NCI-H1048 (cell line): ENCODE measurements at places on chromosomes 12 and 14.

DNA sequence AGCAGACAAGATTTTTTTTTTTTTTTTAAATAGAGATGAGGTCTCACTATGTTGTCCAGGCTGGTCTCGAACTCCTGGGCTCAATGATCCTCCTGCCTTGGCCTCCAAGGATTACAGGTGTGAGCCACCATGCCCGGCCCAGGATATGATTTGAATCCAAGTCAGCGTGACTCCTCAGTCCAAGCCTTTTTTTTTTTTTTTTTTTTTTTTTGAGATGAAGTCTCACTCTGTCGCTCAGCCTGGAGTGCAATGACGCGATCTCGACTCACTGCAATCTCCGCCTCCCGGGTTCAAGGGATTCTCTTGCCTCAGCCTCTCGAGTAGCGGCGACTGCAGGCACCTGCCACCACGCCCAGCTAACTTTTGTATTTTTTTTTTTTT is 6.9 kb downstream of the CABP1 start:
- no peak for DNase-seq

DNA sequence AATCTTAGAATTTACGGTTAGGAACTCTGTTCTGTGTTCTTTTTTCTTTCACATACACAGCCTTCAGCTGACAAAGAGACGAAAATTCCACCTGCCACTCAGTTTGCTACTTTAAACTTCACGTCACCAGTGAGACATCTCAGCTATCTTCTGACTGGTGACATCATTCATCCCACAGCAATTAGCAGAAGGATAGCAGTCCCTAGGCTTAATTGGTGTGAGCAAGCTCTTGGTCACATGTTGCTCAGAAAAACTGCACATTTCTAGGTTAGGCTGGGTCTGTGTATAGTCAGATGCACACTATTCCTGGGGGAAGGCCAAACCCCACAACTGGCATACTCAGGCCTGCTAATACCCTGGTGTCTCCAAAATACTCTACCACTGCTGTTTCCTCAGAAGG is 23.9 kb downstream of the SLC7A7 start:
- DNase-seq, result no peak

DNA sequence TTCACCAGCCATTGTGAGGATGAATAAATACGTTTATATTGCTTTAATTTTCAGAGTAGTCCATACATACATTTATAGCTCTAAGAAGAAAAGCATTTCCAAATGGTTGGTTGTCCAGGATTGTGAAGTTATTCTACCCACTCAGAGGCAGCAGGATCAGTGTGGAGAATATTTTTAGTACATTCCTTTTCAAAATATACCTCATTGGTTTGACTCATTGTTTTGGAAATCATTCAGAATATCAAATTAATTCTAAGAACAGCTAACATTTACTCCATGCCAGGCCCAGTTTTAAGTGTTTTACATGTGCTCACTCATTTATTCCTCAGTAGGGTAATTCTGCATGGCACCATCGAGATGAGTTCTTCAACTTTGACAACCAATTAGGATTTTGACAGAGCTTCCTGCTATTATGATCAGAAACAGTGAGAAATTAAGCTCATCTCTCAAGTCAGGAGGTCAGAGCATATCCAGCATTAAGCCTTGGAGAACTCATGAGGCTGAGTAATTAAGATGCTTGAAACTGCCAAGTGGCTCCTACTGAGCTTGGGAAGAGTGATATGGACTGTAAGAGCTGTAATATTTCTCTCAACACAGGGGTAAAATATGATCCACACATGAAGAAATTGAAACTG is 153.3 kb upstream of the CLEC14A start:
- DNase-seq, result no peak

DNA sequence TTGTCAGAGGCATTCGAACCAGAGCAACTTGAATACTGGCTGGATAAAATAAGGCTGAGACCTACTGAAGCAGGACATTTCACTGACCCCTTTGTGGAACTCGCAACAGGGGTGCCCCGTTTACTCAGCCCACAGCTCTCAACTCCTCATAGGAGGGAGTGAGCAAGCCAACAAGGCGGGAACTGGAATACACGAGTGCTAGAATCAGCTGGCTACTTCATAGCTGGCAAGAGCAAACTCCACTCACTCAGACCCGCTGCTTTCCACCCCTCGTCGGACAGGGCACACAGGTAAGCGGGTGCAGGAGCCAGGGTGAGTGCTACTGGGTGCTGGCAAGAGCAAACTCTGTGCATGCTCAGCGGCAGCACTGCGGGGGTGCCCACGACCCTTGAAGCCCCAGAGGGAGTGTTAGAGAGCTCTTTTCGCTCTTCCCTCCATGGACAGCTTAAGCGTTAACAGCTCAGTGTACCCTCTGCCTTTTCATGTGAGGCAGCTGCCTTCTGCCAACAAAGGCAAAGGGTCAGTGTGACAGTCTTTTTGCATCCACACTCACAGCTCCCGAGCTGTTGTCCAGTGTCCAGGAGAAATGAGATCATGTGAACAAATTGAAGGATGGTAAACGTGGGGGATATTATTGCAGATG is 15.7 kb downstream of the CAPZA3 start:
- DNase-seq, result no peak

GRCh38 chr14:58805605-58806409 is 168.0 kb downstream of the DACT1 start:
- DNase-seq, result no peak

GRCh38 chr14:73338551-73338950 is 101.2 kb downstream of the PAPLN start:
- no peak for DNase-seq

GRCh38 chr12:112664569-112664968 is 127.0 kb upstream of the RPH3A start:
- DNase-seq, result no peak

DNA sequence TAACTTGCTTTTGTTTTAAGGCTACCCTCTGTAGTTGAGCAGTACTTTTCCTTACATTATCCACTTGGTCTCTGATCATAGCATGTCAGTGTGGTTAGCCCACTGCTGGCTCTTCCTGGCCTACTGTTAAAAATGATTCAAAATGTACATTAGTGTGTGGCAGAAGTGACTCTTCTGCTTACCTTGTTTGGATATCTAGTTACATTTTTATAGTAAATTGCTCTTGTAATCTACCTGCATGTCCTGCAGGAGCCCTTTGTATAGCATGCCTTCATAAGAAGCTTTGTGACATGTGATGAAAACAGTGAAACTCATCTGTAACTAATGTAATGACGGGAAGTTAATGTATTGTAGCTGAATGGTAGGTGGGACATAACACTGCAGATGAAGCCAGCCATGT is 8.1 kb downstream of the SPATS2 start:
- DNase-seq, result no peak

GRCh38 chr14:20697273-20698017 is 8.9 kb downstream of the ANG start:
- DNase-seq, result no peak

- DNase-seq, result no peak
Measured at GRCh38 chr12:130591736-130592135, 124.4 kb downstream of the RIMBP2 start.

DNA sequence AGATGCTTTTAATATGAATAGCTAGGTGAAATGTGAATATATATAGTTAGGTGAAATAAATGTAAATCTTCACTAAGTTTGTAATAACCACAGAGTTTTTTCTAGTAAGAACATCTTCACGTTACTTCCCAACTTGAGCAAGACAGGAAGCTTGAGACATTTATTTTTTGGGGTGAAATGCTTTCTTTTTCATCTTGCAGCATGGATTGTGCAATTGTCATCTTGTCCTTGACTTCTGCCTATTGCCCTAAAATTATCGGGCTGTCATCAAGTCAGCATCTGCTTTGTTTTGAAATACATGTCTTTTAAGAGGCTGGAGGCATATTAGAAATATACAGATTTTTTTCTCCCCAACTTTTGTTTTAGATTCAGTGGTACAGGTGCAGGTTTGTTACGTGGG is 433.9 kb downstream of the PCNX1 start:
- no peak for DNase-seq

DNA sequence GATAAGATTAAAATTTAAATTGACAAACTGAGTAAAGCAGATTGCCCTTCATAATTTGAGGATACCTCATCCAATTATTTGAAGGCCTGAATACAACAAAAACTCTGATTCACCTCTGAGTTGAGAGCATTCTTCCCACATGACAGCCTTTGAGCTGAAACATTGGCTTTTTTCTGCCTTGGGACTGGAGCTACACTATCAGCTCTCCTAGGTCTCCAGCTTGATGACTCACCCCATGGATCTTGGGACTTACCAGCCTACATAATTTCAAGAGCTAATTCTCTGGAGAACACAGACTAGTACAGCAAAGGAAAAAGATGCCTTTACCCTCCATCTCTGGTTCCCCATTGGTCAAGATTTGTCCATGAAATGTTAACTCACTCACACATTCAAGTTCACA is 555.1 kb downstream of the FOXG1 start:
- DNase-seq, result no peak

- no peak for DNase-seq
Measured at GRCh38 chr12:6927379-6928021, at the start of gene ATN1. Gene ATN1, plus strand, starts transcription at chr12:6927959. Its CDS starts 6,043 bp downstream, at chr12:6934002.

GRCh38 chr12:90484094-90484493 is 470.9 kb downstream of the CCER1 start:
- DNase-seq, result no peak

DNA sequence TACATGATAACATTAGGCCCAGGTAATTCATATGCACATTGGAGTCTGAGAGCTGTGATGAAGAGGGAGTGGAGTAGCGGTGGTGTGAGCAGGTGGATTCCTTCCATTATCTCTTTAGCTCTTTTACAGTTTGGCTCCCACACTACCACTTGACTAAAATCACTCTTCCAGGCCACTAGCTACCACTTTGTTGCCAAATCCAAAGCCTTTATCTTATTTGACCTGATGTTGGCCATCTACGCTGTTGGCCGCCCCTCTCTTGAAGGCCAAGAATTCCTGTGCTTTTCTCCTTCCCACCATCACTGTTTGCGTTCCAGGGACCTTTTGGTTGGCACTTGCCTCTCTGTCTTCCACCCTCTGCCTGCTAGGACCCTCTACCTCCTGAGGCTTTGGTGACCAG is 4.0 kb upstream of the MAX start:
- DNase-seq, result no peak

GRCh38 chr12:18261906-18262305 is 588 bp downstream of the PIK3C2G start:
- DNase-seq, result no peak

- no peak for DNase-seq
Measured at GRCh38 chr12:14450479-14450878, 85.0 kb downstream of the ATF7IP start.

DNA sequence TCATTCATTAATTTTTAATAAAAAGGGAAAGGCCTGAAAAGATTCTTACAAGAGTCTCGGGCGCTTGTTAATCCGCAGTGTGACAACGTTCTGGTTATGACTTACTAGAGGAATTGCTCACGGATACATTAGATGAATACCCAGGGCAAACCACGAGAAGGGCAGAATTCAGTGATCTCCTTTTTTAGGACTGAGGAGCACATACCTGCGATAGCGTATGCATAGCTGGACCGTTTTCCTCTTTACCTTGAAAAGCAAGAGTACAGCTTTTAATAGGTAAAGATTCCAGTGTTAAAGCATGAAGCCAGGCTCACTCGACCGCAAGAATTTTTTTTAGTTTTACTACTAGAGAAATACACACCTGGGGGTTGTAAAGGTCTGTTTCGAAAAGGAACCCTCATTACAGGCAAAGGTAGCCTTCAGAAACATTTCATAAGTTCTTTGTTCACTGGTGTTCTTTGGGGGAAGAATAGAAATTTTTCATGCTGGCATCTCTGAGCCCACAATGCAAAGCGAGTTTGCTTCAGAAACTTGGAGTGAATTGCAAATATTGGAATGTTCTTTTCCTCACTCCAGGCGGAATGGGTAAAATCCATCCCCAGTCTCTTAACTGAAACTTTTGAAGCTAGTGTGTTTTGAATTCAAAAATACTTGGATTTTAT is 953 bp downstream of the MAPK1IP1L start:
- no peak for DNase-seq

GRCh38 chr14:23174296-23175184 is 8.9 kb downstream of the SLC7A8 start:
- no peak for DNase-seq

GRCh38 chr14:76948213-76948947 is 80.1 kb downstream of the IRF2BPL start:
- no peak for DNase-seq

DNA sequence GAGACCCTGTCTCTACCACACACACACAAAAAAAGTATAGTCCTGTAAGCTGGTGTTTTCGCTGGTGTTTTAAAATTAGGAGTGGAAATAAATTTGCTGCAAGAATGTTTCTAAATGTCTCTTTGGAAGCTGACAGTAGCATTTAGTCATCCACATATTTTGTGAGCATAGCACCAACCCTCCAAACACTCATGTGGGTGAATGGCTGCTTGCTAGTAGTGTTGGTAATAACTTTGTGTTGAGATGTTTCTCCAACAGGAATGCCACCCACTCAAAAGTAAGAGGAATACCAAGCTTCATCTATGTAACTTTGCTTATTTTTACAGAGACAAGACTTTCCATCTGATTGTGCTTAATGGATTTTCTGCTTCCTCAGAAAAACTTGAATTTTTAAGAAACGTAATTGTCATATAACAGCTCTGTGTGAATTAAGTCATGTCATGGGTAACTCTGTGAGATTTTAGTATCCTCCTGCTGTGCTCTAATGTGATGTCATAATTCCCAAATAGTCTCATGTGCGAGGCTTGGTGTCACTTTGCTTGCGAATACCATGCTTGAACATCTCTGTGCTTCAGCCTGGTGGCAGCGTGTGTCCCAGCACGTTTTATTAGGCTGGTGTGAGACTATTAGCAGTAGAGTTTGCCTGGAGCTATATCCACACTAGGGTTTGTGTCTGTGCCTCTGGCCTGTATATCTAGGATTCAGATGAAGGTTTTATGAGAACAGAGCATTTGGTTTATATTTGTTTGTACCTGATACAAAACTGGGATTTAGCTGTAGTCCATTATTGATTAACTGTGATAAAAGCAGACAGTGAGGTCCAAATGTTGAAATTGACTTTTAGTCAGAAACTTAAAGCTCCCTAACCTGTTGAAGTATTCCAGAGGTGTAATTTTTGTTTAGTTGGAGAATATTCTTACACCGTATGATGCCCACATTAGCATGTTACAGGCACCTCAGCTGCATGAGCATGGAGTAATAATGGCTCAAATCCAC is 80.5 kb downstream of the FBXW8 start:
- DNase-seq, result no peak

DNA sequence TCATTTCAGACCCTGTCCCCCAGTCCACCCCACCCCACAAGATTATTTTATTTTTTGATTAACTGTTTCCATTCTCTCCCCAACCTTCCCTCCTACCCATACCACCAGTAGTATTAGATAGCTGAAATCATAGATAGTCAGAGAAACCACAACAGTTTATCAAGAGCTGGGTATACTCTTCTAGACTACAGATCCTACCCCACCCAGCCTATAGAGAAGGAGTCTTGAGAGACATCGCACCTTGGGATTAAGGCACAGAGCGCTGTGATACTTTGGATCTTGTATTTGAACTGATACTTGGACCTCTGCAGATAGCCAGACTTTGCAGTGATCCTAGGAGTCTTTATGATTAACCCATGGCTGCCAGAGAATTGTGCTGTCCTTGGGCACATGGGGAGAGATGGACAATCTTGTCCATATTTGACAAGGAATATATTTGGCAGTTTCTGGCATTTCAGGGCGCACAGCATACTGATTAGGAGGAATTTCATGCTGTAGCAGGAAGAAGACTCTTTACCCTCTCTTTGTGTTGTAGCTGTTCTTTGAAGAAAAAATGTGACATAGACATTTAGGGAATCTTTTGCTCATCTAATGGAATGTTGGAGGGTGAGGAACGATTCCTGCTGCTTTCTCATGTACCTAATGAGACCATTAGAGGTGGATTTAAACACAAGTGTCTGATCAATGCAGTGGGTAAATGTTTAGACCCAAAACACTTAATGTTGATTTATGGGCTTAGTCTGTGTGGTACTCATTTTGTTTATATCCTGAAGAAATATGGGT is 982 bp downstream of the RBMS2 start:
- DNase-seq, result no peak
